ENCODE measurements at places on chromosomes 1 and 21.
A peak's percentile ranks its signal among the peaks of the same experiment; 100 is the strongest.

GRCh38 chr1:41479000-41479807, 5.3 kb downstream of the EDN2 start:
- no peak for DNase-seq

DNA sequence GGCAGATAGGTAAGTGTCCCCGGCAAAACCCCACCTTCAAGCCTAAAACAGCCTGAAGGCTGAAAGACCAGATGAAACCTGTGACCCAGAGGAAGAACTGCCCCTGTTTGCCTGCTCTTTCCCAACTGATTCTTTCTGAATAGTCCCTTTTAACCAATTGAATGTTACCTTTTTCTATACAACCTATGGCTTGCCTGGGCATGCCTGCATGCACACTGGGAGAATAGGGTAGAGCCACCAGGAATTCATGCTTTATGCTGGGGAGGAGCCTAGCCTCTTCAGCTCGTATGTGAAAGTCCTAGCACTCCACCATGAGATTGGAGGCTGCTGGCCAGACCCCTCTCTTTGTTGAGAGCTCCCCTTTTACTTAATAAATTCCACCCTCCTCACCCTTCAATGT, 340.0 kb downstream of the PTBP2 start:
- no peak for DNase-seq

GRCh38 chr1:202085682-202086373, 36.9 kb upstream of the GPR37L1 start:
- no peak for DNase-seq

GRCh38 chr1:1430114-1430982, 5.1 kb upstream of the VWA1 start:
- peak; percentile 87 for DNase-seq

DNA sequence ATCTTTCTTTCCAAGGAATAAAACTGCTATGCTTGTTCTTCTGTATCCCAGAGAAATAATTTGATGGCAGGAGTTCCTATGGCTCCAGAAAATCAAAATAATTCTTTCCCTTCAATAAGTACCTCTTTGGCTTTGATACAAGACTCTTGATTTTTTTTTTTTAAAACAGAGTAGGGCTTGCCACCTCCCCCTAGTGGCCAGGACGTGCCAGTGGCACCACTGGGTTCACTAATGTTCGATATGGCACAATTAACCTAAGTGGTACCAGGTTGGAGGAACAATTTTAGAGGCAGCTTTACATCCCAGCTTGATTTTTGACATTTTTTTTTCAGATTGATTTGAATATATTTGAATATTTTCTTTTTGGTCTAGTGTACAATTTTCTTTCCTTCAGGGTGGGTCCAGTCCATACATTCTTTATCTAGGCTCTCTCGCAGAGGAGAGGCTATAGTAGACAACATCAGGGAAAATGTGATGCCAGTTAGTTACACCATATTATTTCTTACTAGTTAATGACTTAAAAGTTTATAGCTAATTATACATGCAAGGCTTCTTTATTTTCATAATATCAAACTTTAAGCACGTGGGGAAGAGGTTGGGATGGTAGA, 330.9 kb downstream of the S1PR1 start:
- no peak for DNase-seq

- DNase-seq, result peak; percentile 84
Measured at GRCh38 chr1:202807926-202808757, at the start of gene KDM5B. Gene KDM5B, minus strand, starts transcription at chr1:202808421. Its CDS starts 116 bp downstream, at chr1:202808305.

All from right forelimb (tissue), 1 donor.